ENCODE measurements at places on chromosomes 11 and 22. TPM values are rescaled to one million over a fixed set of nuclear protein-coding genes. Genes with fewer than 3 reads are reported as not detected.

The KRTAP5-7 gene
- total RNA-seq, result not detected

The TRPM5 gene
- not detected for total RNA-seq

The MTMR2 gene
- 19.3 TPM for total RNA-seq

The KREMEN1 gene
- 2.9 TPM for total RNA-seq

The DDI1 gene
- not detected for total RNA-seq

The RAG2 gene
- not detected for total RNA-seq

The JAM3 gene
- 4.0 TPM for total RNA-seq

The SSTR3 gene
- not detected for total RNA-seq

The HMOX1 gene
- total RNA-seq, result 671 TPM

The SCUBE2 gene
- 0.73 TPM for total RNA-seq

The APOC3 gene
- not detected for total RNA-seq

The TRIM5 gene
- total RNA-seq, result 13.7 TPM

The CD6 gene
- total RNA-seq, result 0.15 TPM

The MS4A15 gene
- total RNA-seq, result not detected

The RIC3 gene
- total RNA-seq, result 2.0 TPM

The SCN4B gene
- 0.08 TPM for total RNA-seq

The MUC6 gene
- total RNA-seq, result not detected

The WNT7B gene
- 87.1 TPM for total RNA-seq

The RCOR2 gene
- 1.3 TPM for total RNA-seq

The RIBC2 gene
- 3.1 TPM for total RNA-seq

The CARD18 gene
- total RNA-seq, result not detected

The NLRP14 gene
- not detected for total RNA-seq

The NRGN gene
- 10.5 TPM for total RNA-seq

The OR10A2 gene
- total RNA-seq, result not detected

The C11orf87 gene
- total RNA-seq, result 0.01 TPM

The ADAMTS15 gene
- total RNA-seq, result 7.5 TPM

The RFPL2 gene
- 0.07 TPM for total RNA-seq

The ZDHHC13 gene
- total RNA-seq, result 17.1 TPM

The USP35 gene
- 5.4 TPM for total RNA-seq

The OR52I1 gene
- total RNA-seq, result not detected

The CHADL gene
- not detected for total RNA-seq

The SLC22A6 gene
- not detected for total RNA-seq

The GDPD4 gene
- total RNA-seq, result not detected
